ENCODE measurements at places on chromosomes 12 and 14. TPM values are rescaled to one million over a fixed set of nuclear protein-coding genes. Genes with fewer than 3 reads are reported as not detected.

DNA sequence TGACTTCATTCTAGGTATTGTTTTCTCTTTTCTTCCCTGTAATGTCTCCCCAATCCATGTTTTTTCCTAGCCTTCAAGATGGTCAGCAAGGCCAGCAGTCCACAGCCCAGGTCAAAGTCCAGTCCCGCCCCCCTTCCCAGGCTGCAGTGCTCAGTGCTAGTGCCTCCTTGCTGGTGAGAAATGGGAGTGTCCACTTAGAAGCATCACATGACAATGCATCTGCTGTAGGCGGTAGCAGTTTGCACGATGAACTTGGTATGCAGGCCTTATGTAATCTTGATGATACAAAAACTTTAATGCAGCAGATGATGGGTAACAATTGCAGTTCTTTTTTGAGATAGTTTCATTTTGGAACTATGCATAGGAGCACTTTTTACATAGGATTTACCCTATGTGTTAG, 88.4 kb downstream of the PCNX1 start:
- H3K4me1 ChIP-seq, result no peaks in the 10 kb centered on the region
- H3K4me3 ChIP-seq, result no peak overlapping the region
- peaks cover 11% of the 10 kb centered on the region for H3K36me3 ChIP-seq
- H3K27me3 ChIP-seq, result no peaks in the 10 kb centered on the region
- H3K27ac ChIP-seq, result no peak overlapping the region
- no peak for DNase-seq

DNA sequence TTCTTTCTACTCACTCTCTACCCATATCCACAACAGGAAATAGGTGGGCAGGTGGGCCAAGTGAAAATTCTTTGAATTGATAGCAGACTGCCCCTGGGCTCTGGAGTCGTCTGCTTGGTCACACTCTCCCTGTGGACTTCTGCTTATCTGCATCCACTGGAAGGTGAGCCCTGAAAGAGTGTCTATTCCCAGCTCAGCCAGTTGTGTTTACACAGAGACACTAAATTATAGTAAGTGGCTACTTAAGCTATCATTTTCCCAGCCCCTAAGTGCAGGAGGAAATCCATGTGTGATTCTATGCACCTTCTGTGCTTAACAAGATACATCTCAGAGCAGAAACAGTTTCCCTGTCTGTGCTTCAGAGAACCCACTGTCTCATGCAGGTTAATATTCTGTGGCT, 338.4 kb downstream of the FUT8 start:
- no peak overlapping the region for H3K27ac ChIP-seq
- DNase-seq, result no peak
- no peaks in the 10 kb centered on the region for H3K27me3 ChIP-seq
- H3K4me3 ChIP-seq, result no peak overlapping the region

DNA sequence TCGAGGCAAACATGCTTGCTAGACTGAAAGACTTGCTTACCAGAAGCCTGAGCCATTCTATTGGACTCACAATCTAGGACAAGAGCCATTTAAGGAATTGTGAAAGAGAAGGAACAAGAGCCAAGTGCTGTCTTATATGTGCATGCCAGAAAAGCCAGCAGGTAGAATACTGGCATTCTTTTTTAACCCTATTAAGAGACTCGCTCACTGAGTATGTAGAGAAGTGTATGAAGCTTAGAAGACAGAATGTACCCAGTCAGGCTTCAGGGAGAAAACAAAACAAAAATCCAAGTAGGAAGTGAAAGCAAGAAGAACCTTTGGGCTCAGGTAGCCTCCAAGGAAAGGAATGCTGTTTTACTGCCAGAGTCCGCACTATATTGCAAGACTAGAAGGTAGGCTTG, 65.9 kb downstream of the DCAF5 start:
- H3K27ac ChIP-seq, result peak overlapping the region; percentile 51
- no peak overlapping the region for H3K4me3 ChIP-seq
- peaks cover 37% of the 10 kb centered on the region for H3K36me3 ChIP-seq

DNA sequence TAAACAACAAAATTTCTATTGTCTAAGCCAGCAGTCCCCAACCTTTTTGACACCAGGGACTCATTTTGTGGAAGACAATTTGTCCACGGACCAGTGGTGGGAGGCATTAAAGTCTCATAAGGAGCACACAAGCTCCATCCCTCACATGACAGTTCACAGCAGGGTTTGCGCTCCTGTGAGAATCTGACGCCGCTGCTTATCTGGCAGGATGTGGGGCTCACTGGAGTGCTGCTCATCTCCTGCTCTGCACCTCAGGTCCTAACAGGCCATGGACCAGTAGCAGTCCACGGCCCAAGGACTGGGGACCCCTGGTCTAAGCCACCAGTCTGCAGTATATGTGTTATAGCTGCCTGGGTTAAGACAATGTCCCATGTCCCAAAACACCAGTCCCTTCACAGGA, 27.2 kb downstream of the VCPKMT start:
- no peak overlapping the region for H3K4me3 ChIP-seq
- H3K27me3 ChIP-seq, result no peaks in the 10 kb centered on the region
- no peak overlapping the region for H3K27ac ChIP-seq
- H3K36me3 ChIP-seq, result no peaks in the 10 kb centered on the region
- no peaks in the 10 kb centered on the region for H3K4me1 ChIP-seq
- DNase-seq, result no peak

DNA sequence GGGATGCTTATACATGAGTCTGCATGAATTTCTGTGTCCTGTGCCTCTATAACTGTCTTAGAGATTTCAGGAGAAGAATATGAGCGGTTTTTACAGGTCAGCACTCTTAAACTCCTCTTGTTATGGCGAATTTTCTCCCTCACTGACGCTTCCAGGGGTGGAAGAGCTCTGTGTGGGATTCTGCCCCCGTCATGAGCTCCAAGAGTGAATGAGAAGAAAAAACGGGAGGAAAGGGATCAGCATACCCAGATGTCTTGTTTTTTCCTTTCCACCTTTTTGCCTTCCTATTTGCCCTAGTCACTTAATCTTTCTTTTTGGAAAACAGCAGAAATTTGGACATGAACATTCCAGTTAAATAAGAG, 651 bp downstream of the PFKM start:
- peak overlapping the region; percentile 89 for H3K4me3 ChIP-seq
- peaks cover 12% of the 10 kb centered on the region for H3K4me1 ChIP-seq
- H3K27me3 ChIP-seq, result no peaks in the 10 kb centered on the region

GRCh38 chr12:52307836-52308805, 13.1 kb downstream of the KRT83 start:
- H3K27me3 ChIP-seq, result no peaks in the 10 kb centered on the region
- peak overlapping the region; percentile 52 for H3K4me3 ChIP-seq
- DNase-seq, result peak; percentile 76
- no peak overlapping the region for H3K27ac ChIP-seq
- no peaks in the 10 kb centered on the region for H3K36me3 ChIP-seq

GRCh38 chr12:6367065-6367968, 8.0 kb downstream of the SCNN1A start:
- no peak for DNase-seq
- H3K4me3 ChIP-seq, result no peak overlapping the region
- peak overlapping the region; percentile 49 for H3K27ac ChIP-seq
- H3K4me1 ChIP-seq, result peaks cover 18% of the 10 kb centered on the region

DNA sequence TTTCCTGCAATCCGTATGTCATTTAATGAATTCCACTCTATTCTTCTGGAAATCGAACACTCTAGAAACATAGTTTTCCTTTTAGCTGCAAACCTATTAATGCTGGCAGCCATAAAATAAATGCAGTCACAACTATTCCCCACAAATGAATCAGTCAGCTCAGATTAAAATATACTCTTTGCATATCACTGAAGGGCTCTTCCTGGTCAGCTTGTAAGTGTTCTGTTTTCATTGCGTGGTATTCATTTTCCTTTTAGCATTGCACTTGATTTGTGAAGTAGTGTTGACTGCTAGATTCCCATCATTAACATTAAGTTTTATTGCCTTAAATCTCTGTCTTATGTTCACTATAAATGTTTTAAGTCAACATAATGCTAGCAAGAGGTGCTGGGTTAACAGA, 685.9 kb downstream of the DIO2 start:
- H3K4me1 ChIP-seq, result no peaks in the 10 kb centered on the region
- no peak overlapping the region for H3K4me3 ChIP-seq
- no peak for DNase-seq
- H3K27me3 ChIP-seq, result no peaks in the 10 kb centered on the region

GRCh38 chr12:73414926-73415325, 1122.7 kb upstream of the ATXN7L3B start:
- H3K4me1 ChIP-seq, result no peaks in the 10 kb centered on the region
- no peaks in the 10 kb centered on the region for H3K27me3 ChIP-seq
- H3K27ac ChIP-seq, result no peak overlapping the region
- H3K36me3 ChIP-seq, result no peaks in the 10 kb centered on the region
- no peak for DNase-seq
- H3K4me3 ChIP-seq, result no peak overlapping the region

DNA sequence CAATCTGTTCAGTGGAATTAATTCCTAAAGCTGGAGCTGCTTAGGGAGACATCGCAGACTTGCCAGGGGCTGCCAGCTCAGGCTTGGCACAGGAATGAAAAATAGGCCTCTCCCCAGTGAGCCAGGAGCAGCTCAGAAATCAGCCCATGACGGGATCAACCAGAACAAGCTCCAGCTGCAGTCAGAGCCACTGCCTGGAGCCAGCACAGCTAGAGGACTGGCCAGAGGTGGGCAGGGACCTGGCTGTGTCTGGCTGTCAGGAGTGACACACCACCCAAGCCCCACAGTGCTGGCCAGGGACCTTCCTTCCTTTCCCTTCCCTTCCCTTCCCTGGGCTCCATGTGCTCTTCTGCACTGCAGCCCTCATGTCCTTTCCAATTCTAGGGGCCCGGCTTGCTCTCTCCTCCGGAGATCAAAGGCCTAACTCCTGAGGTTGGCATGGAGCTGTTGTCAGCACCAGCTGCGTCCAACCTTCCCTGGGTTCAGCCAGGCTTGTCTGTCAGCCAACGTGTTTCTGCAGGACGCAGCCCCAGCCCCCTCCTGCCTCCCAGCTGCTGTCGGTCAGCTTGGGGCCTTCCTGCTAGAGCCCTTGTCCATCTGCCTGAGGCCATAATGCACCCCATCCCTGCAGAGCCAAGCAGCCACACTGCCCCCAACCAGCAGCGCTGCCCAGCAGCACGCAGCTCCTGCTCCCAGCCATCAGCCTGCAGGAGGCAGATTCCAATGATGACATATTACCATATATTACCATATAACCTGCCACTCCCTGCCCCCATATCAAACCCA, 149.3 kb downstream of the CALM1 start:
- peaks cover 4% of the 10 kb centered on the region for H3K36me3 ChIP-seq
- H3K4me3 ChIP-seq, result no peak overlapping the region
- H3K4me1 ChIP-seq, result peaks cover 25% of the 10 kb centered on the region
- peak; percentile 76 for DNase-seq

DNA sequence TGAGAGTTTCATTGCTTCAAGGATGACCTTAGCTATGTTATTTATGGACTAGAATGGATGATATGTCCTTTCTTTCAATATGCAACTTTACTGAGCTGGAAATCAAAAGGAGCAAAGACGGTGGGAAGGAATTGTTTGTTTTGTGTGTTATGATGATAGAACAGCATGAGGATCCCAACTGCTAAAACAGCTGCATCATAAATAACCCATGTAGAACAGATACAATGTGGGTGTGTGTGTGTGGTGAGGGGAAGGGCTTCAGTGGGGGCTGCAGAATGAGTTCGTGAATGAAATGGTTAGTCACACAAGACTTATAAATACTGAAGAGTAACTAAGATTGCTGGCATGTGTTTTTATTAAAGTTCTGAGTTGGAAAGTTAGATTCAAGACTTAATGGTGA, 80.1 kb downstream of the DACT1 start:
- H3K36me3 ChIP-seq, result no peaks in the 10 kb centered on the region
- H3K4me3 ChIP-seq, result no peak overlapping the region
- H3K4me1 ChIP-seq, result peaks cover 10% of the 10 kb centered on the region
- no peak overlapping the region for H3K27ac ChIP-seq
- H3K27me3 ChIP-seq, result no peaks in the 10 kb centered on the region
- no peak for DNase-seq

GRCh38 chr12:92519284-92519683, 183.5 kb upstream of the PLEKHG7 start:
- no peak overlapping the region for H3K27ac ChIP-seq
- no peaks in the 10 kb centered on the region for H3K36me3 ChIP-seq
- DNase-seq, result no peak
- H3K27me3 ChIP-seq, result no peaks in the 10 kb centered on the region
- no peak overlapping the region for H3K4me3 ChIP-seq
- H3K4me1 ChIP-seq, result no peaks in the 10 kb centered on the region

DNA sequence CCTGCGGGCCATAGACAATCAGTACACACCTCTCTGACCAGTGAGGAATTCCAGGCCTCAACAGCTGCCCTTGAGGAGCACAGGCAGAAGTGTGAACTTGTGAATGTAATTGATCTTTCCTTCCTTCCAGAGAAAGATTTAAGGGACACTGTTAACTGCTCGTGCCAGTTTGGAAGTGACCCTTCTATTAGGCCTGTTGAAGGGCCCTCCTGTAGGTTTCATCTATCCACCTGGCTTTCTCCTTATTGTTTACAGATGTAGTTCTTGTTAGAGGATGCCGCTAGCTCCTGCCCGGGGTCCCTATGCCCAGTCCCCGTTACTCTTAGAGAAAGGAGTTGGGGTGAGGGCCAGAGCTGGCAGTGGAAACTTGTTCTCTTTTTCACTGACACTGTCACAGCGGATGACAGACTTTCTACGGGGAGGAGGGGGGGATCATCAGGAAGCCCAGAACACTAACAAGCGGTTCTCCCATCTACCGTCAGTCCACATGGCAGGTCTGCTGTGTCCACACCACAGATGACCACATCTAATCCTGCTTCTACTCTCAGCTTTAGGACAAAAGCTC, 42.6 kb downstream of the SH2B3 start:
- no peaks in the 10 kb centered on the region for H3K27me3 ChIP-seq
- H3K27ac ChIP-seq, result peak overlapping the region; percentile 85
- peak; percentile 18 for DNase-seq
- no peak overlapping the region for H3K4me3 ChIP-seq
- peaks cover 71% of the 10 kb centered on the region for H3K4me1 ChIP-seq

- no peak overlapping the region for H3K27ac ChIP-seq
- no peaks in the 10 kb centered on the region for H3K27me3 ChIP-seq
- H3K4me1 ChIP-seq, result no peaks in the 10 kb centered on the region
- no peak overlapping the region for H3K4me3 ChIP-seq
- DNase-seq, result no peak
These were observed 103.2 kb downstream of the SINHCAF start for GRCh38 chr12:31222620-31223222.

DNA sequence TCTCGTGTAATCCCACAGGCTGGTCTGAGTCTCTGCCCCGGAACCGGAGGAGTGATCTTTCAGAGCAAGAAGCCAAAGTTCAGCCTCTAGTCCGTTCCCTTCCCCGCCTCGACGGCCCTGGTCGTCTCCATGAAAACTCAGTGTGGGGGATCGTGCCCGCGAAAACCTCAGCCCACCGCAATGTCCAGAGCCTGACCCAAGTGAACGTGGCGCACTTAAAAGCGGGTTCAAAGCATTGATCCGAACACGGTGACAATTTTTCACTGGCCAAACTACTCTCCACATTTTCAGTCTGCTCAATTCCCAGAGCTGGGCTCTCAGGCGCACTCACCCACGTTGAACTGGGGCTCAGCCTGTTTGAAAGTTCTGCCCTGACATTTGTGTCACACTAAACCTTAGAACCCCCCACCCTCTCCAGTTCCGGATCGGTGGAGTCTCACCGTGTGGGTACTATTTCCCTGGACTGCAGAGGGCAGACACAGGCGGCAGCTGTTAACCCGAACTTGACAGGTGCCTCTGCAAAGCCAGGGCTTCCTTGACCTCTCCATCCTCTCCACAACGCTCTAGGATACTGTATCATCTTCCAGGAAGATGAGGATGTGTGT, 886 bp upstream of the PRICKLE1 start:
- H3K4me3 ChIP-seq, result peak overlapping the region; percentile 58
- peaks cover 18% of the 10 kb centered on the region for H3K4me1 ChIP-seq
- DNase-seq, result peak; percentile 6
- peak overlapping the region; percentile 37 for H3K27ac ChIP-seq
- H3K27me3 ChIP-seq, result no peaks in the 10 kb centered on the region

Gene SMCO2
- not detected for total RNA-seq

Gene C12orf50
- not detected for total RNA-seq

Gene MANSC4
- not detected for total RNA-seq

Gene CCDC198
- total RNA-seq, result 0.39 TPM

All from gastrocnemius medialis (tissue), 4 donors.